Smooth muscle cell of the brain vasculature (primary cell): ENCODE measurements at places on chromosomes 13 and 19.

DNA sequence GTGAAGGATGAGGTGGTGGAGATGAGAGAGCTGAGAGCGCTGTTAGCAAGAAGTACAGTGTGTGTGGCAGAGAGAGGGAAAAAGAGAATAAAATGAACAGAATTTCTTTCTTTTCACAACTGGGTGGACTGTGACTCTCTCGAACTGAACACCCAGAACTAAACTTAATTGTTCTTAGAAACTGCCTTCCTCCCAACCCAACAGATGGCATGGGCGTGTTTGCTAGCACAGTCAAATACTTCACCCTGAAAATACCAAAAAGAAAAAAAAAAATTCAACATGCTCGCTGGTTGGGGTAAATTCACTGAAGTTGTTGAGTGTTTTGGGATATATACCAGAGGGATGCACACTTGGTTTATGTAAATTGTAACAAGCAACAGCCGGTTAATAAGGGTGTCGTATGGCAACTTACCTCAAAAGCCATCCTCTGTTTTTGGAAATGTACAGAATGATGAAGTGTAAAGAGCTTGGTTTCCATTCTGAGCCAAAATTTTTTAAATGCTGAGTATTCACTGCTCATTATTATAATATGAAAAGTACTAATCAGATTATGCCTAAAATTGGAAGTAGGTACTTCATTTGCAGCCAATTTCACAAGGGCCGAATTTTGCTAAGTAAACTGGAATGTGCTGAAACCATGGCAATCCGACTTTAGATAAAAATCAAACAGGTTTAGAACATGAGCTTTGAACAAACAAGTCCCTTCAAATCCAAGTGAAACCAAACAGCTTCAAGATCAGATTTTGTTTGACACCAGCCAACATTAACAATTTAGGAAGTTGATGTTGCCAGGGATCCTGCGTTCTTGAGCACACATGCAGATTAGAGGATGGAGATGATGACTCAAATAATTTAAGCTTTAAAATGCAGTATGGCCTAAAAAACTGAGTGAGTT lies 115.8 kb downstream of the ZIC5 start:
- DNase-seq = no peak

- no peak for DNase-seq
Observed at GRCh38 chr13:57739089-57739488, 107.5 kb downstream of the PCDH17 start.

- DNase-seq = no peak
Observed at GRCh38 chr19:10285393-10285792, 1.4 kb upstream of the ICAM4 start.

DNA sequence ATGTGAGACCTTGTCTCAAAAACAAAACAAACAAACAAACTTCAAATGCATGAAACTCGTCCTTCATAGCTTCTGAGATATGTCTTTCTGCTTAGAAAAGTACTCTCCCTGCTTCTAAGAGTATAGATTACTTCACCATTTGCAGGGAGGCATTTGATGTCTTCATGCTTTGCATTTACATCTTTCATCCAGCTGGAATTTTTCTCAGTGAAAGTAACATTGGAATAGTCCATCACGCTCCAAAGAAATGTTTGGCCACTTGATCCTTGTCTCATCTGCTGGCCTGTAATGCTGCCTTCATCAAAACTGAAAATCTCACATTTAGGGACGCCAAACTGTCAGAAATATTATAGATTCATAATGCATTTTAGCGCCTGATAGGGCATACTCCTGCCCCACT lies 19.2 kb downstream of the PNMA8A start:
- DNase-seq = no peak

- peak; percentile 80 for DNase-seq
Observed at GRCh38 chr13:98324105-98324504, 147.0 kb upstream of the RNF113B start.

GRCh38 chr19:35168196-35168595 lies 13.7 kb downstream of the FXYD5 start:
- no peak for DNase-seq

DNA sequence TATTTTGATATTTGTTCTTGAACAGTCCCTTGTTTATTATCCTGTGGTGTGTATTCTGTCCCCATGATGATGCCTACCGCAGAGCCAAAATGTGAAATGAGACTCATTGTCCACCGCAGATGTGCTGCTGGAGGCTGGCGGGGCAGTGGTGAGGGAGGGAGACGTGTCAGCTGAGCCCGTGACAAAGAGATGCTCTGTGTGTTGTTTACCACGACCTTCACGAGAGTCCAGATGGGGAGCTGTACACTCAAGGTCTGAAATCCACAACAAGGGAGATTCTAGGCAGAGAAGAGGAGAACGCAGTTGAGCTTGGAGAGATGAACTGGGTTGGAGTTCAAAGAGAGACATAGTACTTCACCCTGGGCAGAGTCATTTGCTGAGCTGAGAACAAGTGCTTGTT lies 20.8 kb upstream of the AMER2 start:
- no peak for DNase-seq

DNA sequence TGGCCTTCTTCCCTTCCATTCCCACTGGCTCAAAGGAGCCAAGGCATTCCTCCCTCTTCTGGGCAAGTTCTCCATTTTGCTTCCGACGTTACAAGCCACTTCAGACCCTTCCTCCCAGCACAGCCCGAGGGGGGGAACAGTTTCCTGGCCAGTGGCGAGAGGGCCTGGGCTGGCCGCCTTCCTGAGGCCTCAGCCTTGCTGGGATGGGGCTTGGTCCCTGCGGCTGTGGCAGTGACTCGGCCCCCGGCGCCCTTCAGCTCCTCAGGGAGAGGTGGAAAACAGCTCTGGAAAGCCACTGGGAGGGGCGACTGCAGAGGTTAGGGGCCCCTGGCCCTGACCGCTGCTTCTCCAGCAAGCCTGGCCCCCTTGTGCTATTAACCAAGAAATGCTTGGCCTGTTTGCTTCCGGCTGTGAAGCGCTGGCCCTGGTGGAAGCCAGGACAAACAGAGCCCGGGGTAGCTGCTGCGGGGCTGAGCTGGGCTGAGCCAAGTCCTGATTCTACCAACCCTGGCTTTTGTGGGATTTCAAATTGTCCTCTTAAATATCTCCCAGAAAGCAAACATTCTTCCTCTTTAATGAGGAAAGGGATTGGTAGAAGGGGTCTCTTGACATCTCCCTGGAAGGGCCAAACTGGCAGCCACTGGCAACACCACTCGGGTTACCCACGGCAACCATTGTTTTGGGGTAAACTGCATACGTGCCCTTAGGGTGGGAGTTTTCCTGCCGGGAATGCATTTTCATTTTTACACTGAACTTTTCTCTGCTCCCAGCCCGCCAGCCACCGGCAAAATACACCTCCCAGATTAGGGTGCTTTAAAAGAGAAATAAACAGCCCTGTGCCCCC lies 38.7 kb downstream of the C13orf46 start:
- no peak for DNase-seq

DNA sequence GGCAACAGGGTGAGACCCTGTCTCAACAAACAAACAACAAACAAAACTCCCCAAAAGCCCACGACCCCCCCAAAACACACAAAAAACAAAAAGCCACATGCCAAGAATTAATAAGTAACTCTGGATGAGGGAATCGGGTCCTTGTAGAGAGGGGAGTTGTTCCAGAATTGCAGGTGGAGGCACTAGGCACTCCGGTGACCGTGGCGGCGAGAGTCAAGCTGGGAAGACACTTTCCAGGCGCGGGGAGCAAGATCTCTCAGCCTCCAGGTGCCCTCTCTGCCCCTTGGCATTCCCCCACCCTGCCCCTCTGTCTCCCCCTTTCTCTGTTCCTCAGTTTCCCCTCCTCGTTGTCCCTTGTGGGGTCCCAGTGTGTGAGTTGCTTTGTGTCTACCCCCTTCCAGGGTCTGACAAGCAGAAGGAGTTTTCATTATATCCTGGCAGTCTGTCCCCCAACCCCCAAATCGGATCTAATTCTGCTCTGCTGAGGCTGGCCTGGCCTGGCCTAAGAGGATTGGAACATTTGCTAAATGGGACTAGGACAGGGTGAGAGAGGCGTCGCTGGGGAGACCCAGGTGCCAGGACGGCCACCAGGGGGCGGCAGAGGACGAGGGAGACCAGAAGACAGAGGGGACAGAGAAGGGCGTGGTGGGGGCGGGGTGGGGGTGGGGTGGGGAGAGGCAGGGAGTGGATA lies 8.3 kb upstream of the CRX start:
- DNase-seq = peak; percentile 2

GRCh38 chr13:52896827-52897659 lies 48.6 kb upstream of the PCDH8 start:
- no peak for DNase-seq

DNA sequence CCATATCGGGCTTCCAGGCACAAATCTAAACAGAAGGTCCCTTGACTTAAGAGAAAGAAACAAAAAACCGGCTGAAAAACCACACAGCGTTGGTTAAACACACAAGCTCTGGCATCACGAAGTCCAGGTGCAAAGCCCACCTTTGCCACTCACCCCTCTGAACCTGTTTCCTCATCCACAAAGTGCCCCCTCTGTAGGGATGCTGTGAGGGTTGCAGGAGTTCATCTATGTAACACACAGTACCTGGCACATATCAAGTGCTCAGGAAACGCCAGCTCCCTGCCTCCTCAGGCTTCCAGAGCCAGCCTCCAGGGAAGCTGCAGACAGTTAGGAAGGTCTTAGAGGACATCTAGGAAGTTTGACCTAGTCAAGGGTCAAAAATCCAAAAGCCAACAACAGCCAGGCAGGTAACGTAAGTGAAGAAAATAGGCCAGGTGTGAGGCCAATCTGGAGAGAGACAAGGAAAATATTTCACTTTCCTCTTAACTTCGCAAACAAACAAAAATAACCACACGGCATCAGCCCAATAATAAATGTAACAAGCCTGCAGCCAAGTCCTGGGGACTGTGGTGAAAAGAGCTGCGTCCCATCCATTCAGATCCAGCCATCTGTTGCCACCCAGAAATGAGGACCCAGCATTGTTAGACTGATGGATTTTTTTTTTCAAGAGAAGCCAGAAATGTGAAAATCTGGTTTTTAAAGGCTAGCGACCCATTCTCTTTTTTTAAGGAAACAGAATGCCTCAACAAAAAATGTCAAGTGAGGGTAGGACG lies 10.0 kb downstream of the KDELR1 start:
- DNase-seq = no peak

DNA sequence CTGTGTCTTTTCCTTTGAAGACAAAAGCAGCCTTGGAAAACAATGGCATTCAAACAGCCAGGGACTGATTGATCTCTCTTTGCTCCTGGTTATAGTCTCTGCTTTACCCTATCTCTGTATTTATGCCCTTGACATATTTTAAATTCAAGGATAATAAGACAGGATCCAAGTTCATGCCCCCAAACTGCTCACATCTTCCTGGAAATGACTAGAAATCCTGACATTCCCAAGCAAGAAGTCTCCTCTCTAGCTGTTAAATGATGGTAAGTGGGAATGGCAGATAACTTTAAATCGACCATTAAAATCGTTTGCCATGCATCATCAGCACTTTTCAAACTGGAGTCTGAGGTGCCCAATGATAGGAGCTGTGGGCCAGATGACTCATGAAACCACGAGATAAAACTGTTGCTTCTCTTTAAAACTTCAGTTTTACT lies 435.6 kb downstream of the FOXO1 start:
- no peak for DNase-seq

- no peak for DNase-seq
Observed at GRCh38 chr19:54551293-54551692, 22.3 kb upstream of the LILRA2 start.

DNA sequence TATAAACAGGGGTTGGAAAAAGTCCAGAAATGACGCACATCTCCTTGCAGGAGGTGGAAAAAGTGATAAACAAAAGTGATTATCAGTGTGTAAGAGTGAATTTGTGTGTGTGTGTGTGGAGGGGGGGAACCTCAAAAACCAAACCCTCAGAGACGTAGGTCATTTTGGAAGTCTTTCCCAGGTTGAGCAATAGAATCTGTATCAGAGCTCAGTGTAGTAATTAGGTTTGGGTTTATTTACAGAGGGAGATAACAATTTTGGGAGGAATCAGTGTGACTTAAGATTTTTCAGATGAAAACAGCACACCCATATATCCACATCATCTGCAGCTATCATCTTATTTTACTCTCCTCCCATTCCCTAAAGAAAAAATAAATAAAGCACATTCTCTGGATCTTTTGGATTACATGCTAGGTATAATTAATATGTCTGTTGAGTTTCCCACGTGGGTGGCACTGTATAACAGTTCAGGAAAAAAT lies 406.4 kb downstream of the FGF9 start:
- DNase-seq = no peak

- no peak for DNase-seq
Observed at GRCh38 chr19:49829721-49830120, 11.6 kb downstream of the MED25 start.

GRCh38 chr19:48518207-48518606 lies 6.6 kb upstream of the LMTK3 start:
- no peak for DNase-seq

GRCh38 chr13:93680329-93680728 lies 453.7 kb downstream of the GPC6 start:
- no peak for DNase-seq

DNA sequence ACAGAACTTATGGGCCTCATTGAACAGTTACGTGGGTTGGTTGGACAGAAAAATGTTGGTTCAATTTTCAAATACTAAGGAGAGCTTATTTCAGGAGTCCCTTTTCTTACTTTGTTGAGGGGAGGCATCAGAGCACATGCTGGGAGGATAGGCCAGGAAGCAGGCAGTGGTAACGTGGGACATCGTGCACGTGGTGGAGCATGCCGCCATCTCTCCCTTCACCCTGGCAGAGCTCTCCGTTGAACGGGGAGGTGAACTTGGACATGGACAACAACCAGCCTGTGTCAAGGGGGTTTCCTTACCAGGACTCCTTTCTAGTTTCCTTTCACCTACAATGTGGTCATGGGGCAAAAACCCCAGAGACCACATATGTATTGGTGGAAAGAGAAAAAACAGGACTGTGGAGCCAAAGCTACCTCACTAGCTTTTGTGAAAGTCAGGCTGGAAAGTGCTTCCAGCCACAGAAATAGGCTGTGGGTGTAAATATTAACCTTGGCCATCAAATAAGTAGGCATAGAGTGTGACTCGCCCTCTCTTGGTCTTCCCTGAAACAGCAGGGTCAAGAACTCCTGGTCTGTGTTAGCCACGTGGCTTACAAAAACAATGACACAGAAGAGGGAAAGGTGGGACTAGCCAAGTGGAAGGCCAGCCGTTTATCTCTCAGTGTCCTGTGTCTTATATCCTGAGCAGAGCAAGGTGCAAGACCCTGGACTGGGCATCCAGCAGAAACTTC lies 14.4 kb downstream of the MICOS13 start:
- DNase-seq = no peak

DNA sequence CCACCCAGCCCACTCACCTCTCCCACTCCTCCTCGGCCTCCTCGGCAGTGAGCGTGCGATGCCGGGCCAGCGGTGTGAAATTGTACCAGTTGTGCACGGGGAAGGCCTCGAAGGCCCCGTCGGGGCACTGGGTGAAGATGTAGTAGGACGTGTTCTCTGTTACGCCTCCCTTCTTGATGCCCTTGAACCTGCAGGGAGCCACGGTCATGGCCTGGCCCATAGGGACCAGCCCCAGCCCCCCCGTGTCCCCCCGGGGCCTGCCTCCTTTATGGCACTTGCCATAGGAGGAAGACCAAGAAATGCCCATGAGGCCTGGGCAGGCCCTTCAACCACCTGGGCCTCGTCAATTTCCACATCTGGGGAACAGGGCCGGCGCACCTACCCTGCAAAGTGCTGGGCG lies 5.6 kb downstream of the GTF2F1 start:
- no peak for DNase-seq
